Left cardiac atrium (tissue), 4 donors: ENCODE measurements at places on chromosomes 12 and 14. TPM values are rescaled to one million over a fixed set of nuclear protein-coding genes. Genes with fewer than 3 reads are reported as not detected.

PRIMA1 gene
- total RNA-seq, result 3.9 TPM

DNAJC22 gene
- 0.47 TPM for total RNA-seq

GRCh38 chr12:67525617-67525884 lies 123.0 kb upstream of the DYRK2 start:
- no peak for DNase-seq

DNA sequence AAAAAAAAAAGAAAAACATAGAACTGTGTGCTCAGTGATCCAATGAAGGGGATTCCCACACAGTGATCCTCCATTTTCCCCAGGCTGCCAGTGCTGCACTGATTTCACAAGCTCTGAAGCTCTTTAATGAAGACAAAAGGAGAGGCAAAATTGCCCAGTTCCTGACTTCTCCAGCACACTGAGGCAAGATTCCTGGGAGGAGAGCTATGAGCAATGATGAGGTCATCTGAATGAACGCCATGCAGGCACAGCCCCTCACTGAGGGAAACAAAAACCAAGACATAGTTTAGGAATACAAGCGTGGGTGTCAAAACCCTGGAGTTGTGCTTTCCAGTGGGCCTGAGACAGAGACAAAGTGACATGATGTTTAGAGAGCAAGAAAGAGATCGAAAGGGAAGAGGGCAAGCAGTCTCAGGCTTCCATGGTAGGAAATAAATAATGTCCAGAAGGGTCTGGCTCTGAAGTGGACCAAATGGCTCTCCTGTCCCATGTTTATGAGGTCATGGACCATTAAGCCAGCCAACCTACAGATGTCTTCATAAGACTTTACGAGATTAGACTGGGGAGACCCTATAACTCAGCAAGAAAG lies 40.9 kb upstream of the SMUG1 start:
- DNase-seq, result peak; percentile 50

PRKAB1 gene
- total RNA-seq, result 15.4 TPM

DNA sequence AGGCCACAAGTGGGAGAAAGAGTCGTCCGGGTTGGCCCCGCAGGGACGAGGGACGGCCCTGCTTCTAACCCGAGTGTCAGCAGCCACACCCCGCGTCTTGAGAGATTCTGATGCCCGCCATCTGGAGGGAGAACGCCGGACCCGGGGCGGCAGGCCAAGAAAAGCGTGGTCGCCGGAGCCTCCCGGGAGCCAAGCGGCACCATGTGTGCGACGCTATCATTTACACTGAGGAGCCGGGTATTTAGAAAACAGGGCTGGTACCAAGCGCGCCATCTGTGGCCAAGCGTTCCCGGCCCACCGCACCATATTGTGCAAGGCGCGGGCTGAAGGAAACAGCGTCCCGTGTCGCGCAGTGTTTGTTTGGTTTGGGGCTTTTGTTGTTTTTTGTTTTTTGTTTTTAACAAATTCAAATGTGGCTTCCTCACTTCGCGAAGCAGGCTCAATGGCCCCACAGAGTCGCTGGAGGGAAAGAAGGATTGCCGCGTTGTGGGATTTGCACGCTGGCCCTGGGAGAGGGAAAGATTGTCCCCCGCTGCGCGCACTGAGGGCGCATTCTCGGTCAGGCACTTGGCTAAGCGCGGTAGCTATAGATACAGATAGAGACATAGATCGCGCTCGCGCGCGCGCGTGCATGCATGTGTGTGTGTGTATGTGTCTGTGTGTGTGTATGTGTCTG lies 153.8 kb downstream of the BCL11B start:
- no peak for DNase-seq

DNA sequence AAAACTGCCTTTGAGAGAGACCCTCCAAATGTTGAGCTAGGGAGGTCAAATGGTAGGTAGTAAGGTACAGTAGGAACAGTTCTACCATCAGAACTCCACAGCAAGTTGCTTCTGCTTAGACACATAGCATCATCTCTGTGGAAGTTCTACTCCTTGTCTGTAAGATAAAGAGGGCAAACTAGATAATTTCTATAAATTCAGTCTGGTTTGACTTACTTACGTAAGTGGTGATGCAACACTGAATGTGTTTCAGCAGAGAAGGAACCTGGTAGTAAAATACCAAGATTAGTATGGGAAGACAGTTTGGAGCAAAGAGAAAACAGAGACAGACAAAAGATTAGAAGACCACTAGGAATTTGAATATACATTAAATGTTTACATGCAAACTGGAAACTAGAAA lies 42.0 kb downstream of the KITLG start:
- no peak for DNase-seq

RPL6 gene
- total RNA-seq, result 684 TPM

GRCh38 chr14:54640506-54640905 lies 73.6 kb downstream of the SAMD4A start:
- DNase-seq, result no peak
